Kidney glomerular epithelial cell (primary cell): ENCODE measurements at places on chromosomes 7 and 10.

- DNase-seq, result no peak
Observed at GRCh38 chr10:21522631-21523406, 2.7 kb downstream of the SKIDA1 start.

- DNase-seq, result no peak
Observed at GRCh38 chr7:123440101-123440548, 94.3 kb downstream of the IQUB start.

DNA sequence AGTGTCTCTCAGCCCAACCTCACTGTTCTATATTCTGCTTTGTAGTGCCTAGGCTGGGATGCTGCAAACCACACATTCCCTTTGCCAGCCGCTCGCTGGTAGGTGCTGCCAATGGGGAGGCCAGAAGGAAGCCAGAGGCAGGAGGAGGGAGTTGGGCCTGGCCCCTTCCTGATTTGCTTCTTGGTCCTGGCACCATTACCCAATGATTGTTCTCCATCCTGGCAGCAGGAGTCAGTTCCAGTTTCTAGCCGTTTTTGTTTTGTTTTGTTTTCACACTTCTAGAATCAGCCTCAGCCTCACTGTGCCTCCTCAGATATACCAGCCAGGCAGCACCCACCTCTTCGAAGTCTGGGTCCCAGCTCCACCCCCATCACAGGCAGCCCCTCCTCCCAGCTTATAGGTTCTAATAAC is 27.4 kb upstream of the LOXL4 start:
- no peak for DNase-seq

- no peak for DNase-seq
Observed at GRCh38 chr10:24973163-24973562, 20.8 kb upstream of the PRTFDC1 start.

DNA sequence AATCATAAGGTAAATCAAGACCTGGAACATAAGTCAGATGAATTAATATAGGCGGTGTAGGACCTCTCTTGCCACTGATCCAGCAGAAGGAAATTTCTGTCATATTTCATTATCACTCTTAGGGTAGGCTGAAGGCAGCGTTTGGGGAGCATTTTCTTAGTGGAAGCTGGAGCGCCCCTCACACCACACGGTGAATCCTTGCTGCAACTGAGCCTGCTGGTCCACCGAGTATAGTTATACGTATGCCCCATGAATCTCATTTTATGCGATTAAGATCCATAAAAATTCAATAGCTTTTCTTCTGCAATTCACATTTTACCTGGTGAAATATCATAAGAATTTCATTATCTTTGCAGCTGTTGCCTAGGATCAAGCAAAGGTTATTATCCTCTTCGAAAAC is 19.6 kb downstream of the EBF3 start:
- DNase-seq, result no peak

GRCh38 chr7:41333511-41333910 is 369.4 kb downstream of the INHBA start:
- DNase-seq, result peak; percentile 20

DNA sequence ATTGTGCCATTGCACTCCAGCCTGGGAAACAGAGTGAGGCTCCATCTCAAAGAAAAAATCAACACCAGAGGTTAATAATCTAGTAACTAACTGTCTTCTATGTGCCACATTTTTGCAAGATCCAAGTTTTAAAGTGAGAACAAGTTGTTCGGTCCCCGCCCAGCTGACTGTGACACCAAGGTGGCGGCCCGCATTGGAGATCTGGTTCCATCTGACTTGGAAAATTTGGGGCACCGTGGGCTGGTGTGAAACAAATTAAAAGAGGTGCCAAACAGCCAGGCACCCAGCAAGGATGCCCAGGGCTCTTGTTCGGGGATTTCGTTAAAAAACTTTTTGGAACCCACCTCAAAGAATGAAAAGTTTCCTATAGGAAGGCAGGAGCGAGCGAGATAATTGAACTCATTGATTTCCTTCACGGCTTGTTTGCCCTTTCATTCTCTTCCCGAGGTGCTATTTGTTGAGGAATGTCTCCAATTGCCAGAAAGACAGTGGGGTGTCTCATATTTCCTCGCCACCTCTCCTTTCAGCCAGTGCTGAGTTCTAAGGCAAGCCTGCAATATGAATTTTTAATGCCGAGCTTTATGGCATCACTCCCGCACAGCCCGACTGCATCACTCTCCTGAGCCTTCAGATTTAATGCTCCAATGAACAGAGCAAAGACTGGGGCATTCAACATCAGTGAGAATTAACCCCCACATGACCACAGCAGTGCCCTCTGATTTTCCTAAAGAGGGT is 156.9 kb upstream of the SH2B2 start:
- peak; percentile 53 for DNase-seq

DNA sequence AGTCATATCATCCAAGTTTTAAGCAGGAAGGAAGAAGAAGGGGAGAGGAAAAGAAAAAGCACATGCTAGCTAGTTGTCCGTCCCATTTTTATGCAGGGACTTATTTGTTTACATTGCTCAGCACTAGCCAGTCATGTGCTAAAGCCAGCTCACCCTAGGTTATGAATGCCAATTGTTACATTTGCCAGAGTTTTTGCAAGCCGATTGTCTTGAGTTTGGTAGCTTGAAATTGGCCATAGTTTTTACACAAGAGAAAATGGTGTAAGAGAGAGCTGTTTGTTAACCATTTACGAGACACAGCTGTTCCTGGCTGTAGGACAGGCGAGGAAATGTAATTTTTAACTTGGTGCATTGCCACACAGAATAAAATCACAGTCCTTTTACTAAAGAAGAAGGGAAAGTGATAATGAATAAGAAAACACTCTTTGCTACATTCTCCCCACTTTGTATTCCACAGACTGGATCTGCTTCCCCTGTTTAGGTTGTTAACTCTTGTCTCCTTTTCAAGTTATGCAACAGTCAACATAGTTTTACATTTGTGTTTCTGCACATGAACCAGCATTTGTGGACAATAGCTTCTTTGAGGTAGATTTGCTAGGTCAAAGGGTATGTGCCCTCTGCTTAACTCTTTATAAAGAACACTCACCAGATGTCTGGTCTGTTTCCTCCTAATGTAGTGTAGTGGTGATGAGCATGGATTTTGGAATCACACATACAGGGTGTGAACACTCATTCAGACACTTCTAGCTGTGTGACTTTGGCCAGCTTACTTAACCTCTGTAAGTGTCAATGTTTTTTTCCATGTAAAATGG is 357.2 kb downstream of the LRMDA start:
- no peak for DNase-seq

- DNase-seq, result peak; percentile 0
Observed at GRCh38 chr10:48683868-48684267, 805 bp upstream of the WDFY4 start.

- no peak for DNase-seq
Observed at GRCh38 chr7:37310327-37311080, 138.2 kb downstream of the ELMO1 start.

GRCh38 chr7:100882201-100882600 is 7.3 kb downstream of the SRRT start:
- no peak for DNase-seq

GRCh38 chr7:55723621-55723941 is 139.0 kb downstream of the SEPTIN14 start:
- DNase-seq, result no peak

GRCh38 chr7:114988026-114988425 is 66.1 kb downstream of the MDFIC start:
- DNase-seq, result no peak

- DNase-seq, result no peak
Observed at GRCh38 chr7:128099204-128099671, 68.0 kb upstream of the LRRC4 start.

- no peak for DNase-seq
Observed at GRCh38 chr7:140841166-140841715, 83.5 kb downstream of the BRAF start.

DNA sequence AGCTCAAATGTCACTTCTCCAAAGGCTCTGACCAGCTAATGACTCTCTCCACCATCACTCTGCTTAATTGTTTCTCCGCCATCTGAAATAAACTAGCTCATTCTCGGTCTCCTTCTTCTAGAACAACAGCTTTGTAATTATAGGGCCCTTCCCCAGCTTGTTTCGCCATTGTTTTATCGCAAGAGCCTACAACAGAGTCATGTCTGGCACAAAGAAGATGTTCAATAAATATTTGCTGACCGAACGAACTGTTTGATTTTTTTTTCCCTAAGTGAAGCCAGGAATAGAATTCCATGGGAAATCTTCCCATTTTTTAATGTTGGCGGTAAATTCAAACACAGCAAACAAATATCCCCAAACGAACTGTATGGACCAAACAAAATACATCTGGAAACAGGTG is 63.8 kb upstream of the NMT2 start:
- no peak for DNase-seq

DNA sequence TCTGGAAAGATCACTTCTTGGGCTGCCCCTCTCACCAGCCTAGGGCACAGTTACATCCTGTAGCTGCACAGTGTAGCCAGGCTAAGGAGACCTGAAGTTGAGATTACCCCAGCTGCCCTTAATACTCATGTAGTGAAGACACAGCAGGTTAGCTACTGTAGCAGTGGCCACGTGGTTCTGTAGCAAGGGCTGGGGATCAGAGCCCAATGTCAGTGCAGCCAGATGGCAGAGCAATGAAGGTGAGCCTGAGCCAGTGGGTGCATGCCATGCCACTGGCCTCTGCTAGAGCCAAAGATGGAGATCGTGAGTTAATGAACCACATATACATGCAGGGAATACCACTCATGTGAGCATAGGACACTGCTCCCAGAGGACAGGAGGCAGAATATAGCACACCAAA is 15.5 kb downstream of the AMPH start:
- no peak for DNase-seq

DNA sequence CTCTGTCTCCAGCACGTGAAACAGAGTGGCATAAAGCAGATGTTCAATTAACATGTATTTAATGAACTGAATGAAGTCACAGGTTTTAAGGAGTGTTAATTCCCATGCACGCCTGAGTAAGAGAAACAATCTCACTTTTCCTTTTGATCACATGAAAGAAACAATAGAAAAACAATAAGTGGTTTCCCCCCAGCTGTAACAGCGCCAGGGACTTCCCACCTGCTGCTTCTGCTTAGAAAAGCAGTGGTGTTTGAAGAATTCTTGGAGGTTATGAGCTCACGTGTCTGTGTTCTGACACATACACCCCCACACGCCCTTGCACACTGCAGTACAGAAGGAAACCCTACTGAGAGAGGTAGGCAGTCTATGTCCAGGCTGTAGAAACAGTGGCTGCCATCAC is 51.3 kb upstream of the FRMD4A start:
- DNase-seq, result peak; percentile 93

- no peak for DNase-seq
Observed at GRCh38 chr7:75928568-75928914, 13.6 kb downstream of the POR start.

DNA sequence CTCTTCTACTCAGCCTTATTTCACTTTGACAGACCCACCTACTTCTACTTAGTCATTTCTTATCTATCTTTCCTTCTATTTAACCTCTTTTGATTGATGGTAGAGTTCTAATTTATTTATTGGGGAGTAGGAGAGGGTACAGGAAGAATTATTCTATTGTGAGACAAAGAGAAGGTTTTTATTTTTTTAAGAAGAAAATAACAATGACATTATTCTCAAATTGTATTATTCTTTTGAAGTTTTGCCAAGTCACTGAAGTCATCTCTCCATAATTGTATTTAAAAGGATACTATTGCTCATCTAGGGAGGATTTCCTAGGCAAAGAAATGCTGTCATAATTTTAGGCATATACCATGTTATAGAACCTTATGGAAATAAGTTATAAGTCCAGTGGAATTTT is 52.7 kb downstream of the ITGB8 start:
- no peak for DNase-seq

DNA sequence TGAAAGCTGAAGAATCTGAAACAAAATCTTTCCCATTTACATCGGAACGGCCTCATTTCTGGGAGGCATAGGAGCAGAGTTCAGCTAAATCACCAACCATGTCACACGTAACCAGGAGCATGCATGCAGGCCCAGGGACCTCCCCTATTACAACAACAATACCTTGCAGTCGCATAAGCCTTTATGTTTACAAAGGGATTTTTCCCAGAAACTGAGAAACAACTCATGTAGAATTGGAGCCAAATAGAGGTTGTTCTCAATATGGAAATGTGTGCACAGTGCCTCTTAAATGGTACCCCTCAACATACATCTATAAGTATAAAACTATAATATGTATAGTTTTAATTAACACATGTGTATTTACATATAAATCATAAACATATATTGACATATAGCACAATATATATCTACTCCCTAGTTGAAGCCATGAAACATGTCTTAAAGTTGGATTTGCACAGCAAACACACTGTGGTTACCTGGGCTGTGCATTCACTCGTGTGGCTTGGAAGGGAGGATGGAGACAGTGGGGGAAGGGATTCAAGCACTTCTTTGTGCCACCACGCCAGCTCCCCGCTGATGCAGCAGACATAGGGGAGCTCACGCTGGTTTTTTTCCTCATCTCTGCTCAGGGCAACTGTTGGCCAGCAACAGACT is 35.0 kb upstream of the DGKI start:
- DNase-seq, result no peak

- no peak for DNase-seq
Observed at GRCh38 chr7:42414028-42414427, 177.0 kb upstream of the GLI3 start.

GRCh38 chr7:3230908-3231307 is 70.1 kb upstream of the SDK1 start:
- no peak for DNase-seq

DNA sequence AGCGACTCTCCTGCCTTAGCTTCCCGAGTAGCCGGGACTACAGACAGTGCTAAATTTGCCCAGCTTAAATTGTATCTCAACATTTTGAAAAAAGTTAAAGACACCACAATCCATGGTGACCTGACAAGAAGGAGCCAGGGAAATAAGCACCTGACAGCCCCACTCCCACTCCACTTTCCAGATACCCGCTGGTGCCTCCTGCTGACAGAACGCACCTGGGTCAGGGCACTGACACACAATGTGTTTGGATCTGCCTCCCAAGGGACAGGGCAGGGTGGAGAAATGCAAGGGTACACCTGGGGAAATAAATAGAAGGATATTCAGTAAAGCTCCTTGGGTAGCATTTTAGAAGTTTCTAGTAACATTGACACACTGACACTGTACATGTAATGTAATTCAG is 58.9 kb upstream of the OPN4 start:
- DNase-seq, result no peak

- DNase-seq, result no peak
Observed at GRCh38 chr10:79948976-79949722, at the start of gene SFTPD. Gene SFTPD (minus strand): TSS chr10:79949105. CDS start chr10:79946659, 2,446 bp downstream.
